Substantia nigra (tissue), 51 donors: ENCODE measurements at places on chromosomes 6 and 20.

- DNase-seq = no peak
Measured at GRCh38 chr6:119182875-119183274, 104.4 kb upstream of the FAM184A start.

DNA sequence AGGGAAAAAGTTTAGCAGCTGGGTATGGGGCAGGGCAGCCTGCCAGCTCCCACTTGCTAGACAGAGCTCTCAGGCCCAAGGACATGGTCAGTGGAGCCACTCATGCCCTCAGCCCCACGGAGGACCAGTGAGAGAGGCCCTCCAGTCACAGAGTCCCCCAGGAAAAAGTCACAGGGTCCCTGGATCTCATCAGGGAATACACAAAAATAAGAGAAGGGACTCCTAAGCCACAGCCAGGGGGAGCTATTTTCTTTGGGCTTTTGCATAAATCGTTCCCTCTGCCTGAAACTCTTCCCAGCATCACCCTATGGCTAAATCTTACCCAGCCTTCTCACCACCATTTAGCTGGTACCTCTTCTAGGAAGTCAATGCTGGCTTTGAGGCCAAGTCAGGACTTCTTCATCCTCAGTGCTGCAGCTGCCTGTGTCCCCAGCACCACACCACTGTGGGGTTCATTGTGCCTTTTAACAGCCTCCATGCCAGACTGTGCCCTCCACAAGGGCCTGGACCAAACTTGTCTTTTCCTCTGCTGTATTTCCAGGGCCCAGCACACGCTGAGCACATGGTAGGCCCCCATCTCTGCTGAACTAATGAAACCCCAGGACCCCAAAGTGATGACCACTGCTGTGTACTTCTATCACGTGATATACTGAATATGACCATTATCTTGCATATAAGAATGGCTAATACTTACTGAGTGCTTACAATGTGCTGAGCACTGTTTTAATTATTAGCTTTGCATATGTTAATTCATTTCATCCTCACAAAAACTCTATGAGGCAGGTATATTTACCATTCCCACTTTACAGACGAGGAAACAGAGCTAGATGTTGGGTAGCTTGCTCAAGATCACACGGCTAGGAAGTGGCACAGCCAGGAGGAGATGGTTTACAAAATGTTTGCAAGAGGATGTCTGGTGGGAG, 2.0 kb downstream of the ZNF335 start:
- DNase-seq = no peak

- no peak for DNase-seq
Measured at GRCh38 chr6:53926505-53926904, 131.7 kb downstream of the LRRC1 start.

DNA sequence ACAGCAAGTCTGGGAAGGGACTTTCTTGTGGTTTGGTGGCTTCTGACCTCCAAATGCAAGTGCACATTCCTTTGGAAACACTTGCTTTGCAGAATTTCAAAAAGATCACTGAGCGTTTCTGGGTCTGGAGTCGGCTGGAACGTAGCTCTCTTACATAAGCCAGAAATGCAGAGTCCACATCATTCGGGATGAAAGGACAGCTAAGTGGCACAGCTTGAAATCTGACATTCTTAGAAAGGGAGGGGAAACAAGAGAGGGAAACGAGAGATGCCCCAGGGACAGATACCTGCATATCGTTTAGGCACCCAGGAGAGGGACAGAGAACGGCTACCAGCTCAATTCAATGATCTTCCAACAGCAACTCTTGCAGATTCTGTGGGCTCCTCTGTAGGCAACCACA, 118.7 kb downstream of the NFATC2 start:
- no peak for DNase-seq

GRCh38 chr20:45467861-45468260, 1.7 kb upstream of the WFDC2 start:
- DNase-seq = no peak
